ENCODE measurements at places on chromosomes 12 and 14.

GRCh38 chr14:64787619-64788018, 83.4 kb downstream of the PLEKHG3 start:
- DNase-seq = no peak

DNA sequence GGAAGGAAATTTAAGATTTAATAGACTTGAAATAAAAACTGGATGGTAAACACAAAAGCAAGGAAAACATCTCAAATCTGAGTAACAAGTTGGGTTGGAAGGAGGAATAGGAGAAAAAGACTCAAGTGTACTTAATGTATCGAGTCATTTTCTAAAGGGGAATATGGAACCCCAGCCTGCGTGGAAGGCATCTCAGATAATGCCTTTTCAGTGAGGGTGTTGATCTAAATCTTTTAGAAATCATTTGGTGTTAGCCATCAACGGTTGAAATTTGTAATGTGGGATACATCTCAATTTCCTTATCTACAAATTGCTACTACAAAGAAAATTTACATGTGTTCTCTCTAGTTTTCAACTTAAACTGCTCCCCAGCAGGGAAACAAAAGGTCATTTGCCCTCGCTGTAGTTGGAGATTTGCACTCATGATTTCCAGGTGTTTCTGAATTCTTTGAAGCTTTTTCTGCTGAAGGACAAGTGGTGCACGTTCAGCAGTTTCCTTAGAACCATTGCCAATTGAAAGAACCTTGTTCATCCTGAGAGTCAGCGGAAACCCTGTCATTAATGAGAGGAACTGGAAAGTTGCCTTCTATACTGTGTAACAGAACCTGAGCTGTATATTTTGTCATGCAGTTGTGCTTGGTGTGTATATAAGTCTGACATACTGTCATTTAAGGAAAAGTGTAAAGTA, 2.2 kb downstream of the PCBP2 start:
- DNase-seq = no peak

- no peak for DNase-seq
These were observed 90.4 kb downstream of the MED13L start for GRCh38 chr12:116187151-116187511.

GRCh38 chr14:64504897-64505794, 576 bp downstream of the ZBTB1 start:
- peak; percentile 87 for DNase-seq

GRCh38 chr12:111408686-111409402, 3.1 kb downstream of the SH2B3 start:
- DNase-seq = no peak

DNA sequence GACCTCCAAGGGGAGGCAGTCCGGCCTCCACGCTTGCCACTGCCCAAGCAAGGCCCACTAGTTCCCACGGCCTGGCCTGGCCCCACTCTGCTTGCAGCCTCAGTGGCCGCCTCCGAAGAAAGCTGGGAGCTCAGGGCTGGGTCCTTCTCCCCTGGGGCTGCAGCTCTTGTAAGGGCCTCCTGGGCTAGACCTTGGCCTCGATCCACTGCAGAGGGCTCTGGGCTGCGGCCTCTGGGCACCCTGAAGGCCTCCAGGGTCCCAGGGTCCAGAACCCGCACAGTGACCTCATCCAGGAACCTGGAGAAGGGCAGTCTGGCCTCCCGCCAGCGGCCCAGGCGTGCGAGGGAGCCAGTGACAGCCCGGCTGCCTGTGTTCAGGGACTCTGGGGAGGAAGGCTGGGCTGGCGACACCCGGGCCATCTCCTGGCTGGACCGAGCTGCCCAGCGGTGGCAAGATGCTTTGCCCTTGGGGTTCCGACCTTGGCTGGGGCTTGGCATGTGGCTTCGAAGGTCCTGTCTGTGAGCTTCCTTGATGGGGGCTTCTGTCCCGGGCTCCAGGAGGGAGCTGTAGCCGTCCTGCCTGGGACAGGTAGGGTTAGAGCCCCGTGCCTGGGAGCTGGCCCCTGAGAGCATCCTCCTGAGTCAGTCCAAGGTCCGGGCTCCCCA, 9.8 kb downstream of the BEGAIN start:
- DNase-seq = no peak

- no peak for DNase-seq
These were observed 30.1 kb upstream of the FRMD6 start for GRCh38 chr14:51621654-51622053.

DNA sequence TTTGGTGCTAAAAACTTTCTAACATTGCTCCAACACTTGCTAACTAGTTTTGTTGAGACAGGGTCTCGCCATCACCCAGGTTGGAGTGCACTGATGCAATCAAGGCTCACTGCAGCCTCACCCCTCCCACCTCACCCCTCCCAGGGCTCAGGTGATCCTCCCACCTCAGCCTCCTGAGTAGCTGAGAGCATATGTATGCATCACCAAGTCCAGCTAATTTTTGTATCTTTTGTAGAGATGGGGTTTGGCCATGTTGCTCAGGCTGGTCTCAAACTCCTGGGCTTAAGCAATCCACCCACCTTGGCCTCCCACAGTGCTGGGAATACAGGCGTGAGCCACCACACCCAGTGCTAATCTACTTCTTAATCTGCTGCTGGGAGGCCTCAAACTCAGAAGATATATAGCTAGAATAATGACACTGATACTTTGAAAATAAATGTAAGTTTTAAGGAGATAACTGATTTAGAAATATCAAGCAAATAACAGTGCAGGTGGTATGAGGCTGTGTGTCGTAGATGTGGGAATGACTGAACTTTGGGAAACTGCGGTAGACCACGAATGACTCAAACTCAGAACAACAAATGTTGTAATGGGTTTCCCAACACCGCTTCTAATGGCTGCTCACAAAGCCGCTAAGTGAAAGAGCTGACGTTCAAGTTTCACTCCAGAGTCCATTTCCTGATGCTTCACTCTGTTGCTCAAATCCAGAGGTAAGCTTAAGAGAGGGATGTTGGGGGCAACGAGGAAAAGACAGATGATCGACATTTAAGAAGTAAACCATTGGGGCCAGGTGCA, 10.0 kb downstream of the TMCC3 start:
- peak; percentile 97 for DNase-seq

DNA sequence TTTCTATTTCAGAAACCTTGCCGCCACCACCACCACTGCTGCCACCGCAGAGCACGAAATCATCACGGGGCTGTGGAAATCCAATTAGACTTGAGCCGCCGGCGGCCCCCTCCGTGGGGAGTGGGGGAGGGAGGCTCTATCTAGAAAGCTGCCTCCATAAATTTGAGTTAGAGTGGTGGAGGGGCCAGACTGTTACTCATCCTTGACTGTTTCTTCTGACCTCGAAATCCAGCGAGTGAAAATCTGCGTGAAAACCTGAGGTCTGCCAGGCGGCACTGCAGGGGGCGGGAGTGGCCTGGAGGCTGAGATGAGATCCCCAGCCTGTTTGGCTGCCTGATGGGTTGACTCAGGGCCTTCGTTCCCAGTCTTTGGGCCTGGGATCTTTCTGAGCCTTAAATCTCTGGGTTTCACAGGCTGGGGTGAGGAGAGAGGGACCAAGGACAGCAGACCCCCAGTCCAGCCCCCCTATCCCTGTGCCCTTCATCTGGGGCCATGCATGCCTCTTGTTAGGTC, 29.9 kb downstream of the TSPAN9 start:
- no peak for DNase-seq

DNA sequence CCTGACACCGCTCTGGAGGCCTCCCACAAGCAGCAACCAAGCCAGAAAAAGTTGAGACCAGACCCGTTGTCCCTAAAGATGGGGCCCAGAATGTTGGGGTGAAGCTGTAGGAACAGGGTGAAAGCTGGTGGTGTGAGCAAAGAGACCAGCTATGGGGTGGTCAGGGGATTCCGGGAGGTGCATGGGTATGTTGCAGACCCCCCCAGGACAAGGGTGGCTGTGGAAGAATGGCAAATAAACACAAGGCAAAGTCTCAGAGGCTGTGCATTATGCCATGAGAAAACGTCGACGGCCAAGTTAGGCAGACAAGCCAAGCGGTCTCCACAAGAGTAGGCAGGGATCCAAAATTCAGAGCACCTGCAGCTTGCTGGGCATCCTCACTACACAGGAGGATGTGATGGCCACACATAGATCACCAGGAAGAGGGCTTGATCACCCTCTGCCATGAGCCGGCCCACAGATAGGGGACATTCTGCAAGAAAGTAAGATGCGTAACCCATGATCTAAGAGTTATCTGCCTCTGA, 58.8 kb upstream of the KCNA1 start:
- no peak for DNase-seq

- DNase-seq = no peak
These were observed 114.6 kb upstream of the MED13L start for GRCh38 chr12:116392061-116392460.

GRCh38 chr12:70309348-70309747, 56.7 kb upstream of the KCNMB4 start:
- DNase-seq = no peak

GRCh38 chr12:124233041-124233796, 61.7 kb upstream of the RFLNA start:
- DNase-seq = peak; percentile 88

GRCh38 chr12:39003541-39004155, 98.3 kb upstream of the CPNE8 start:
- no peak for DNase-seq

DNA sequence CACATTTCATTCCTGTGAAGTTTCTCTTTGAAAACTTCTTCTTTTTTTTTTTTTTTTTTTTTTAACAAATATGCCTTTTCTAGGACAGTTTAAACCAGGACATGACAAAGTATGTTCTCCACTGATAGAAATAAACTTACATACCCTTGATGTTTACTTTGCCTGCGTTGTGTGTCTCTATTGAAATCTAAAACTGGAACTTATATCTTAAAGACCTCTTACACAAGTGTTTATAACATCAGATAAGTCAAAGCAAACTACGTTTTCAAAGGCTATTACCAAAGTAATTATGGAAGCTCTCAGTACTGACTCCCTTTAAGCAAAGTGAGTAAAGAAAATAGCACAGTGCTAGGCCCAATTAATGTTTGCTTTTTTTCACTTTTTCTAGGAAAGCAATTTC, 30.6 kb upstream of the ISM2 start:
- DNase-seq = no peak
